ENCODE measurements at places on chromosomes 1 and 21. TPM values are rescaled to one million over a fixed set of nuclear protein-coding genes. Genes with fewer than 3 reads are reported as not detected.

The FCRL2 gene
- total RNA-seq, result not detected

The FAM167B gene
- 1.2 TPM for total RNA-seq

The MIXL1 gene
- not detected for total RNA-seq

The C8A gene
- total RNA-seq, result not detected

The SH2D5 gene
- total RNA-seq, result not detected

The SPRR3 gene
- total RNA-seq, result not detected

The APCS gene
- total RNA-seq, result not detected

- DNase-seq, result no peak
These were observed 5.7 kb downstream of the DOCK7 start for GRCh38 chr1:62682531-62682930.

GRCh38 chr1:107450899-107451664, 310.2 kb downstream of the NTNG1 start:
- no peak for DNase-seq

GRCh38 chr1:230114237-230114651, 47.2 kb downstream of the GALNT2 start:
- no peak for DNase-seq

GRCh38 chr1:116540088-116540487, 30.7 kb downstream of the CD58 start:
- DNase-seq, result no peak

DNA sequence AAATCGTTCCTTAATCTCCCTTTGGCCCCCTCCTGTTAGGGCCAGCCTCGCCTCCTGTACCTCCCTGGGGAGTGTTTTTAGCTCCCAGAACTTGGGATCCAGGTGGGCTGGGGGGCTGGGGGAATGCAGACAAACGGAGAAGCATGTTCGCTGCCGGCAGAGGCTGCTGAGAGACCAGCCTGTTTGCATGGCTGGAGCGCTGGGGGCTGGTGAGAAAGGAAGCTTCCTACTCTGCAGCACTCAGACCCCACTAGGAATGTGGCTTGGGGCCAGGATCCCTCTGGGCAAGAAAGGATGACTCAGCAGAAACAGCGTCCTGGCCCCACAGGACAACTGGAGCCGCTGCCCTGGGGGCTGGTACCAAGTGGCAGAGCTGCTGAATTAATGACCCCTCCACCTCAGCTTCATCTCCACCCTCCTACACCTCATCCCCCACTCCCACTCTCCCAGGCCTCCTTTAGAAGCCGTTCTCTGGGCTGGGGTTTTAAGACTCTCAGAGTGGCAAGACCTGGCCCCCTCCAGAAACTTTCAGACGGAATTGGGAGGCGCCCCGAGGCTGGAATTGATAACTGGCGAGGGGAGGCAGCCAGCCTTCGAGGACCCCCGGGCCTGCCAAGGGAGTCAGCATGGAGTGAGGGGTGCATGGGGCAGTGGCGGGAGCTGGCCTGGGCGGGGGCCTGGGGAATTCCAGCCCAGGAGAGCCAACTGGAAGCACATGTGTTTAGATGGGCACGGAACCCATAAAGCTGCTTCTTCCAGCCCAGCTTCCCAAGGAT, 28.5 kb upstream of the EPS8L3 start:
- peak; percentile 38 for DNase-seq

DNA sequence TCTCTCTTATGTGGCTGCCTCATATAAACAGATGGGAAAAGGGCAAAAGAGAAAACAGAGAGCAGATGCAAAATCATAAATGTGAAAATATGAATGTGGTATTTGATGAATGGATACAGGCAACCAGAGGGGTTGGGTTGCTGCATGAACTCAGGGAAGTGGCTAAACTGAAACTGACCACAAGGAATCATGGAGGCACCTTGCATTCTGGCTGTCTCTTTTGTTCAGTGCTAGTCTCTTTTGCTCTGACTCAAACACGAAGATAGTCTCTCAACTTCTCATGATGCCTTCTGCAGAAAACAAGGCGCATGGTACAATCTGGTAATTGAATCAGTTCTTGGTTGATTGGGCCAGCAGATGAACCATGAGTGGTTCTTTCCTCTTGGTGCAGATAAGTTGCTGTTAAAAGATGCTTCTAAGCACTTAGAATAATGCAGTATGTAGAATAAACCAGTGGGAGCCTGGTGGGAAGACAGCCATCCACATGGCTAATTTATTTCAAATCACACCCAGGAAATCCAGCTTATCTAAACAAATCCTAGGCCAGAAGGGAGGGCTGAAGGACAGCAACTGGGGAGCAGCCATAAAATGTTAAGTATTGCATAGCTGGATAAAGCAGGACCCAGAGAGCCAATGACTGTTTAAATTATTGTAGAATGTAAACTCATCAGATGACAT, 64.2 kb downstream of the HLX start:
- no peak for DNase-seq

- no peak for DNase-seq
These were observed 88.2 kb downstream of the IARS2 start for GRCh38 chr1:220182111-220182510.

GRCh38 chr1:43008115-43009060, 49.7 kb upstream of the SLC2A1 start:
- DNase-seq, result no peak

DNA sequence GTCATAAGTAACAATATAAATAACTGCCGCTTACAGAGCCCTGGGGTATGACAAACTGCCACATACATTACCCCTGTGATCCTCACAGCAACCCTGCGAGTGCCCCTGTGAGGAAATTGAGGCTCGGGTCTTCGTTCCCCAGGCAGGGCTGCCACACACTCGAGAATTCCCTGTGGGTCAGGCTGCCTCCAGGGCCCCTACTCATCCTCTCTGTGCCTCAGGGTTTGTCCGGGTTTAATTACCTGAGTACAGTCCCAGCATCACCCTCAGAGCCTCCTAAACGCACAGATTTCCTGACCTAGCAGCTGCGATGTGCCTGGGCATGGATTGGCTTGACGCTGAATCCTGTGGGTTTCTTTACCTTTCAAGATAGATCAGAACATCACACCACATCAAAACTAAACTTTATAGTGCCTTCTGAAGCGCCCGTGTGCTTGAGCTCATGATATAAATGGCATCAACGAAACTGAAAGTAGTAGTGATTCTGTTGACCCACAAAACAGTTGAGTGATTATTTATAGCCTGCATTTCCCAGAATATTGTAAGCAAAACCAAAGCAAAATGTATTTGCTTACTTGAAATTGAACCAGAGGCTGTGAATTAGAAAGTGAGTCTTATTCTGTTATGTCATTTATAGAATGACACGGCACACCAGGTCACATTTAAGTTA, 14.0 kb downstream of the SLC37A1 start:
- DNase-seq, result peak; percentile 73

- no peak for DNase-seq
These were observed 15.0 kb downstream of the EPRS1 start for GRCh38 chr1:220031287-220031686.

DNA sequence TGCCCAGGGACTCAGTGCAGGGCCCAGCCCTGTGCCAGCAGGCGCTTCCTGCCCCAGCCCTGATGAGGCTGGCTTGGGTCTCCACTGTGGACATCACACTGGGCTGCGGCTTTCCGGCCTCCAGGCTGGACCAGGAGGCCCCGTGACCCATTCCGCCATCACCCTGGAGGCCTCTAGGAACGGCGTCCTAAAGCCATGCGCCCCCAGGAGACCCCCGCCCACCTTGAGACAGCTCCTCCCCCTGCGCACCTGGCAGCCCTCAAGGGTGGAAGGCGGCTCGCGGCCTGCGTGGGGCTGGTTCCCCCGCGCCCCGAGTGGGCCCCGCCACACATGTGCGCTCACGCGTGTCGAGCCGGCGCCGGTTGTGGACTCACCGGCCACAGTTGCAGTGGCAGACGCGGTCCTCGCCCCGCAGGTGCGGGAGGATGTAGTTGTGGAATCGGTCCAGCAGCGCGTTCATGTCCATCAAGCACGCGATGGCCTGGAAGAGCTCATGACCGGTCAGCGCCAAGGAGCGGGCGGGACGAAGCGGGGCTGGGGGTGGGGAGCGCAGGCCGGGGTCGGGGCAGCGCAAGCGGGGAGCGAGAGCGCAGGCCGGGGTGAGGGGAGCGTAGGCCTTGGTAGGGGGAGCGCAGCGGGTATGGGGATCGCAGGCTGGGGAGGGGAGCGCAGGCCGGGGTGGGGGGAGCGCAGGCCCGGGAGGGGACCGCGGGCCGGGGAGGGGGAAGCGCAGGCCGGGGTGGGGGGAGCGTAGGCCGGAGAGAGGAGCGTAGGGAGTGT, 924 bp downstream of the TMEM240 start:
- DNase-seq, result no peak

DNA sequence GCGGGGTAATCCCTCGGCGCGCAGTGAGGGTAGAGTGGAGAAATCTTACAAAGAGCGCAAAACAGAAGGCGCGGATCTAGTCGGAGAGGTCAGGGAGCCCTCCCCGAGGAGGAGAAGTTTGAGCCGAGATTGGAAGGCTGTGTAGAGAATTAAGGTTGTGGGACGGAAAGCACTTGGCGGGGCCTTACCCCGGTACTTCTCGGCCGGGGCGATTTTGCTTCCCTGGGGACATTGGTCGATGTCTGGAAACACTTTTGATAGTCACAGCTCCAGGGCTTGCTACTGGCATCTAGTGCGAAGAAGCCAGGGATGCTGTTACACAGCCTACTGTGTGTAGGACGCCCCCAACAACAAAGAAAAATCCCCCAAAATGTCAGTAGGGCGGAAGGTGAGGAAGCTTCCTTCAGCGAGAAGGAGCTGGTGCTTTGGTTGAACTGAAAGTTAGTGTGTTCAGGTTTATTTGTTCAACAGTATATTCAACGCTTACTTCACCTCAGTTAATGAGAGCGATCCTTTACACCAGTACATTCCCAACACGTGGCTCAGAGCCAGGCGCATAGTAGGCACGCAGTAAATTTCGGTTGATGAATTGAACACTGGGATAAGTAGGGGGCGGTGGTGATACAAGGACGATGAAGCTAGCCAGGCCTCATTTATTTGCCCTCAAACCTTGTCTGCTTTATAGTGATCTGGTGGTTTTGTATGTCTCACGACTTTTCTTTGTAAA, 807 bp downstream of the CEP85 start:
- peak; percentile 48 for DNase-seq

- peak; percentile 78 for DNase-seq
These were observed 31.2 kb downstream of the DNTTIP2 start for GRCh38 chr1:93847811-93848288.

- DNase-seq, result no peak
These were observed 16.1 kb upstream of the LYST start for GRCh38 chr1:235882816-235883215.

DNA sequence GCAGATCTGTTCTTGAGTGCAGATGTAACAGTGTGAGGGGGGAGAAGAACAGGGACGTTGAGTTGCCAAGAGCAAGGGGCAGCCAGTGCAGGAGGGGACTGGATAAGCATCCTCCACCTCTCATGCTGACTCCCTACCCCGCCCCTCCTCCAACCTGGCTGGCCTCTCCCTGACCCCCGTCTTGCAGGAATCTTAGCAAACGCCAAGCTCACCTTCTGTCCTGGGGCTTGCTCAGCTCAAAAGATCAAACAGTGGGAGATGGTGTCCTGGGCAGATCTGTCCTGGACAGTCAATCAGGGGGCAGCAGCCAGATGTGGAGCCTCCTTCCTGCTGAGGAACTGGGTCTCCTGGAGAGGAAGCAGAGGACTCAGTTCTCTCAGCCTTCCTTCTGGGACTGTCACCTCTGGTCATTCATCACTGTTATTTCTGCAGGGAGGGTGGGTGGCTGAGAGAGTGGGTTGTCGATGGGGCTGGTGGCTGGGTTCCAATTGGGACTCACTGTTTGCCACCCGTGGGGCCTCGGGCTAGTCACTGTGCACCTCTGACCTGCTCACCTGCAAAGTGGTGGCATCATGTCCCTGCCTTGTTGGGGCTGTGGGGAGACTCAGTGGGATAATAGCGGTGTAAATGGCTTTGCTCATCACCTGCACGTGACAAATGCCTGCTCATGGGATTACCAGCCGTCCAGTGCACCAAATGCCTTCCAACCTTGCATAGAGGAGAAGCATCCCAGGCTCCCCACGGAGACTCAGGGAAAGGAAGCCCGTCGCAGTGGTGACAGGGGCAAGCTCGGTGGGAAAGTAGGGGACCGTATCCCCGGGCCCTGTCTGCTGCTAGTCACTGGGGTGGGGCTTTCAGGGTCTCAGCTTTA, 154.4 kb downstream of the PTPRU start:
- peak; percentile 34 for DNase-seq

DNA sequence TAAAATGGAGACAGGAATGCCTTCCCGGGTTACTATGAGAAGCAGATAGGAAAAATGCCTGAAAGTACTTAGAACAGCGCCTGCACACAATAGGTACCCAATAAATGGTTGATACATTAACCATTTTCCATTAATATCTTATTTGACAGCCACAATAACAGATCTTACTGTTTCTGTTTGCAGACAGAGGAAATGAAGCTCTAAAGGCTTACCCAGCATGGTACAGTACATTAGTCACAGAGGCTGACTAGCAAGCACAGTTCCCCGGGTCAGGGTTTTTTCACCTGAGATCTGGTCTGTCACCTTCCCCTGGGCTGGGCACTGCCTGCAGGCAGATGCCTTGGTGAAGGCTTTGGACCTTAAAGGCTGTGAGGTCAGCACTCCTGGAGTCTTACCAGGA, 2.9 kb downstream of the TRIM63 start:
- no peak for DNase-seq

DNA sequence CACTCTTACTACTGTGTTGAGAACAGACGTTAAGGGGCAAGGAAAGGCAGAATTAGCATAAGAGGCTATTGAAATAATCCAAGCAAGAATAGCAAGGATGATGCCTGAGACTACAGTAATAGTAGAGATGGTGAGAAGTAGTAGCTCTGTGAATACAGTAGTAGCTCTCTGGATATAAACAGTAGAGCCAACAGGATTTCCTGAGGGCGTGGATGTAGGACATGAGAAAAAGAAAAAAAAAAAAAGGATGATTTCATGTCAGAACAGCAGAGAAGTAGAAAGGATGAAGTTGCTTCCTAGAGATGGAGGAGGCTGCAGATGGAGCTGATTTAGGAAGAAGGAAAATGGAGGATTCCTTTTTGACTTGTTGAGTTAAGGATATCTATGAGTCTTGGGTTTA, 112.3 kb downstream of the OMA1 start:
- no peak for DNase-seq

DNA sequence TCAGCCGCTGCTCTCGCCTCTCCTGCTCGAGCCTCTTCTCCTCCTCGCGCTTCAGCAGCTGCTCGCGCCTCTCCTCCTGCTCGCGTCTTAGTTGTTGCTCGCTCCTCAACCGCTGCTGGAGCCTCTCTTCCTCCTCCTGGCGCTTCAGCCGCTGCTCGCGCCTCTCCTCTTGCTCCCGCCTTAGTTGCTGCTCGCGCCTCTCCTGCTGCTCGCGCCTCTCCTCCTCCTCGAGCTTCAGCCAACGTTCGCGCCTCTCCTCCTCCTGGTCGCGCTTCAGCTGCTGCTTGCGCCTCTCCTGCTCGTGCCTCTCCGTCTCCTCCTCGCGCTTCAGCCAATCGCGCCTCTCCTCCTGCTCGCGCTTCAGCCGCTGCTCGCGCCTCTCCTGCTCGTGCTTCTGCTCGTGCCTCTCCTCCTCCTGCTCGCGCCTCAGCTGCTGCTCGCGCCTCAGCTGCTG, 3.7 kb downstream of the TCHH start:
- DNase-seq, result peak; percentile 60
